ENCODE measurements at places on chromosomes 5 and 9.

DNA sequence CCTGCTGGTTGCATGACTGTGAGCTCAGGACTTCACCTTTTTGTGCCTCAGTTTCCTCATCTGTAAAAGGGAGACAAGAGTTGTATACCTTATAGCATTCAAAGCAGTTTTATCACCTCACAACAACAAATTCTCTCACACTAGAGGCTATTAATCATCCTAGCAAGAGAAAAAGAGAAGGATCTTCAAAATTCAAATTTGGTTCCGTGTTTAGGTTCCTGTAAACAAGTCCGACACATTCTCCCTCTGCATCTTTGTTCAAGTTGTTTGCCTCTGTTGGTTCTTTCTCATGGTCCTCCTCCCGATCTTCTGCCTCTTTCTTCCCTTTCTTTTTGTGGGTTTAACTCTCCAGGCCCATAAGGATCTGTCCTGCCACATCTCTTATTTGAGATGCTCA, 218.0 kb downstream of the PIK3R1 start:
- DNase-seq: no peak

DNA sequence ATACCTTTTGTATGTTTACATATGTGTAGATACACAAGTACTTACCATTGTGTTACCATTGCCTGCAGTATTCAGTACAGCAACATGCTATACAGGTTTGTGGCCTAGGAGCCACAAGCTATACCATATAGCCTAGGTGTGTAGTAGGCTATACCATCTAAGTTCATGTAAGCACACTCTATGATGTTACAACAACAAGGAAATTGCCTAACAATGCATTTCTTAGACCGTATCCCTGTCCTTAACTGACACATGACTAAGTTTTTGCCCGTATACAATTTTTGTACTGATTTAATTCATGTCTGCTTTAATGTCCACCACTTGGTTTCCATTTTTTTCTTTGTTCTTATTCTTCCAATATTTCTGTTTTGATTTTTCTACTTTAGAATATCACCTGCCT, 18.5 kb downstream of the TNPO1 start:
- DNase-seq: no peak

DNA sequence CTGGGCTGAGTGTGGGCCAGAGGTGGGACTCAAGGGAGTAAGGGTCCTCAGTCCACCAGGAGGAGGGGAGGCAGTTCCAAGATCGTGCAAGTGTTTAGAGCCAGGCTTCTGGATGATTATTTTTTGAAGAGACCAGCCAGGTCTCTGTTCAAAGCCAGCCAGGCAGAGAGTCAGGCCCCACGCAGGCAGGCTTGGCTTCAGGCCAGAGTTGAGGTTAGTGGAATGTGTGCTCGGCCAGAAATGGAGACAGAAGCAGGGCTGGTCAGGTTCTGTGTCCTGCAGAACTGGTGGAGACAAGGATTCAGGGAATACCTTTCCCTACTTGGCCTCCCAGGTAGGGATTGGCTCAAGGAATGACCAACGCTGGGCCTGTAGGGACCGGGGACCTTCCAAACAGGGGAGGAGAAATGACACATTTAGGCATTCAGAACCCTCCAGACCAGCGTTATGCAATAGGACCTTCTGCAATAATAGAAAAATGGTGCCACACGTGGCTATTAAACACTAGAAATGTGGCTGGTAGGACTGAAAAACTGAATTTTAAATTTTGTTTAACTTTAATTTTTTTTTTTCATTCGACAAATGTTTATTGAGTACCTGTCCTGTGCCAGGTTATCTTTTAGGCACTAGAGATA, 106.2 kb downstream of the CMYA5 start:
- no peak for DNase-seq

DNA sequence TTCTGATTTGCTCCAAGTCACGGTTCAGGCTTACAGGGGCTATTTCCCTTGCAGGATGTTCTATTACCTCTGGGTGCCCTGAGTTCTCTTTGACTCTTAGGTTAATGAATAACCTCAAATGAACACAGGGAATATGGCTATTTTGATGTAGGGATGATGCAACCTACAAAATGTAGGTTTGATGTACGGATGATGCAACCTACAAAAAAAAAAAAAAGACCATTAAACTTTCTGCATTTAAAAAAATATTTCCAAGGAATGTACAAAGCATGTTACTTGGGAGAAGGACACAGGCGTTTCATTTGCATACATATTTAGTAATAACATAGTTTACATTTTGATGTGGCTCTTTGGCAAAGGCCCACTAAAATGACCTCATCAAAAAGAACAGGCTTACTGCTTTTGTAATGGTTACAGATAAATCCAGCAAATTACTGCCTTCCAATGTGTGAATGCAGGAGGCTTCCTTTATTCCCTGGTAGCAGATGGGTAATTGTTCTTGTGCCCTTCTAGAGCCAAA, 36.3 kb downstream of the ZNF474 start:
- DNase-seq: no peak

DNA sequence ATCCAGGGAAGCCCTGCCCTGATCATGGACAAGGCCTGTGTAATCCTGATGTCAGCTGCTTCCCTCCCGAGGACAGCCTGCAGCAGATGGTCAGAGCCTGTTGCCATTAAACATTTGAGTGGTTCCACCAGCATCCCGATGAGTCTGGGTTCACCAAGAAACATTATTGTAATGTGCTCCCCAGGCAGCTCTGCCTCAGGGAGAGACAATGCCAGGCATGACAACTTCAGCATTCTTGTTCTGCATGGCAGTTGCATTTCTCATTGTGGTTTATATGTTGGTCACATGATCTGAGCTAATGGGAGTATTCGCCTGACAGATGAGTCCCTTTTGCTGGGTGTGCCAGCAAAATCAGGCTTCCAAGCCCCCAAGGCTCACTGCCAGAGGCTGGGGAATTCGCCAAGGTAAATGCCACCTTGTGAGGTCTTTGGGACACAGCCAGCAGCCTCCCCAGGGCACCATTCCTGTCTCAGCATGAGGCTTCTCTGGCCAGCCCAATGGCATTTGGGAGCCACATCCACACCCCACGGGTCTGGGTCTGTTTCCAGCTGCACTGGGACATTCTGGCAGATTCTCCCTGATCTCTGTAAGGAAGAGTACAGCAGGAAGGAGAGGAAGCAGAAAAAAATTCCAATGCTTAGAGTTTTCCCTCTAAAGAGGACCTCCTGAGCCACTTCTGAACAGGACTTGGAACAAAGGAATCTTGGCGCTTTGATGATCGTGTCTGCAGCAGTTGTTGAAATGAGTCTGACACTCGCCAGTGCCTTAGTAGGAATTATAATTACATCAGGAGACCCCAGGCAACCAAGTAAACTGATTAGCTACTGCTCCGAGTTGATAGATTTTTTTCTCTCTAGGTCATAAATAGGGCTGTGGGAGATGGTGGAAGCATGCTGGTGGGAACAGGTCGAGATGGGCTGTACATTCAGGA, 18.7 kb downstream of the KCNIP1 start:
- no peak for DNase-seq

- peak; percentile 87 for DNase-seq
Measured at GRCh38 chr9:21334701-21335632, at the start of gene KLHL9. Gene KLHL9, minus strand, starts transcription at chr9:21335404. Its CDS starts 545 bp downstream, at chr9:21334859.

DNA sequence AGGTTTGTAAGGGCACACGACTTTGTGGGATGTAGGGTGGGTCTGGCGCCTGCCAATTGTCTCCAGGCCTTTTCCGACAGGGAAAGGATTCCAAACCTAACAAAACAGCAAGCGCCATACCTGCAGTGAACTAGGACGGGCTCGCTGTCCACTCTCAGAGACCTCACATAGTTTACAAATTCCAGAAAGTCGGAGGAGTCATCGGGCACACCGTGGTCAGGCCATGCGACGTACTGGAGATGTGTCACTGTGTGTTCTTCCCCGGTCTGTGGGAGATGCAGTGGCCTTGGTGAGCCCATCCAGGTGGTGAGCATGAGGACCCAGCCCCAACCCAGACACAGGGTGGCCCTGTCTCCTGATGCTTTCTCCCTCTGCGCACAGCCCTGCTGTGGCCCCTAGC, 61.3 kb upstream of the EPB41L4B start:
- DNase-seq: no peak

DNA sequence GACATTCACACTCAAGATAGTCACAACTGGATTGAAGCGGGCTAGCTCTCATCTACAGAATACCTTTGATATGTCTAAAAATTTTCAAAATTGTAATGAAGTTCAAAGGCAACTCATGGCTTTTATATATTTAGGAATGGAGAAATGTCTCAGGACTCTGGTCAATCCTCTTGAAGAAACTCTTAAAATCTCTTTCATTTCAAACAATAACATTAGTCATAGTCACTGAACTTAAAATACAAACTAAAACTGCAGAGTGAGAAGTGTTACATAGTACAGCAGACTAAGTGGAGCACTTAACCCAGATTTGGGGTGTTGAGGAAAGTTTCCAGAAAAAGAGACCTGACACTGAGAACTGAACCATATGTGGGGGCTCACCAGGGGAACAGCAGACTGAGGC, 20.7 kb downstream of the FANCC start:
- no peak for DNase-seq

DNA sequence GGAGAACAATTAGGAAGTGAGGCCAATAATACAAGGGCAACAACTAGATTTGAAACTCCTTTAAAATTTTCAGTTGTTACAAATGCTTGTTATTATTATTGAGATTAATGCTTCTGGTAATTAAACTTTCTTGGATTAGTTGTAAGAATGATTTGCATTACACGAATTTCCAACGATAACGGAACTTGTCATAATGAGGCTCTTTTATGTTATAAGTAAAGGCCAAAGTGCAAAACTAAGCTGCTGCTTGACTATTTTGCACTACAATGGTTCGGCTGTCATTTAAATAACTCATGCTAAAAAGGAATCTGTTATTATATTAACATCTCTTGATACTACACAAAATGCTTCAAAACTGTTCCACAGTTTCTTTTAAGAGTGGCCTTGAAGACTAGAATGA, 1007.1 kb downstream of the PTPRD start:
- no peak for DNase-seq

All from stimulated activated CD4-positive, alpha-beta T cell treated with anti-CD3 and anti-CD28 coated beads, Interleukin-12 subunit alpha, Interleukin-12 subunit beta, amount 100 ng/mL, for 4 hours (primary cell).